ENCODE measurements at places on chromosomes 12 and 14. TPM values are rescaled to one million over a fixed set of nuclear protein-coding genes. Genes with fewer than 3 reads are reported as not detected.

CDK4 gene
- 283 TPM for total RNA-seq

GRIP1 gene
- total RNA-seq: 6.4 TPM

GPD1 gene
- 0.17 TPM for total RNA-seq

KLRB1 gene
- total RNA-seq: not detected

TROAP gene
- total RNA-seq: 84.4 TPM

GALNT9 gene
- total RNA-seq: 4.8 TPM

TAOK3 gene
- 9.5 TPM for total RNA-seq

LRRC10 gene
- total RNA-seq: not detected

IFNG gene
- total RNA-seq: not detected

KRT73 gene
- not detected for total RNA-seq

SLCO1C1 gene
- total RNA-seq: not detected

SLC17A8 gene
- not detected for total RNA-seq

ANKS1B gene
- 0.63 TPM for total RNA-seq

GYS2 gene
- not detected for total RNA-seq

AMIGO2 gene
- total RNA-seq: 95.5 TPM

TAS2R13 gene
- total RNA-seq: not detected

TMEM63C gene
- 1.8 TPM for total RNA-seq

POLE2 gene
- 15.7 TPM for total RNA-seq

SLC25A47 gene
- not detected for total RNA-seq

FGF6 gene
- not detected for total RNA-seq

ATF7IP gene
- 4.9 TPM for total RNA-seq

CCNT1 gene
- total RNA-seq: 14.8 TPM

SLC7A7 gene
- total RNA-seq: 20.1 TPM

VDR gene
- total RNA-seq: 3.0 TPM

PLD4 gene
- total RNA-seq: 0.10 TPM

MAP3K9 gene
- 6.1 TPM for total RNA-seq

C12orf60 gene
- 2.4 TPM for total RNA-seq

MMP14 gene
- total RNA-seq: 0.45 TPM

LHX5 gene
- 0.07 TPM for total RNA-seq

SVOP gene
- not detected for total RNA-seq

TMX1 gene
- 33.6 TPM for total RNA-seq

FAM90A1 gene
- total RNA-seq: not detected

SLC4A8 gene
- total RNA-seq: 0.74 TPM

SLC6A15 gene
- 4.7 TPM for total RNA-seq

DNAH10 gene
- total RNA-seq: 0.29 TPM

TMEM119 gene
- total RNA-seq: 0.16 TPM

KRT80 gene
- total RNA-seq: 36.8 TPM
